ENCODE measurements at places on chromosomes 4 and X.

DNA sequence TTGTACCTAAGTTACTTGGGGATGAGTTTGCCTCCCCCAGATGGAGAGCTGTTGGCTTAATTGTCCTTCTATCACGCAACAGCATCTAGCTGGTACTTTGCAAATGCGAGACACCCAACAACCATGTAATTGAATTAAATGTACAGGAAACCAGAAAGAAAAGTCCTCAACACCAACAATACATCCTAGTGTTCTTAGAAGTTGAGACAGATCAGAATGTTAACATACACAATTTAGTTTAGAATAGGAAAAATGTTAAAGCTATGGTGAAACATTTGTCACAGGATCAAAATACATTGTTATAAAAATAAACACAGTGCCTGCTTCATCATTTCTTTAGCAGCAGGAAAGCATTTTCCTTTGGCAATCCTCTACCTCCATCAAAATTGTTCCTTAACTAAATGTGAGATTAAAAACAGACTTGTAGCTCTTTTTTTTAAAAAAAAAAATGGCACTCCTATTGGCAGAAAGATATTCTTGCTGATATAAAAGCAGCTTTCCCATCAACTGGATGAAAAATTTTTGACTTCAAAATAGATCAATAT is 163.1 kb upstream of the MID1 start:
- DNase-seq: no peak

DNA sequence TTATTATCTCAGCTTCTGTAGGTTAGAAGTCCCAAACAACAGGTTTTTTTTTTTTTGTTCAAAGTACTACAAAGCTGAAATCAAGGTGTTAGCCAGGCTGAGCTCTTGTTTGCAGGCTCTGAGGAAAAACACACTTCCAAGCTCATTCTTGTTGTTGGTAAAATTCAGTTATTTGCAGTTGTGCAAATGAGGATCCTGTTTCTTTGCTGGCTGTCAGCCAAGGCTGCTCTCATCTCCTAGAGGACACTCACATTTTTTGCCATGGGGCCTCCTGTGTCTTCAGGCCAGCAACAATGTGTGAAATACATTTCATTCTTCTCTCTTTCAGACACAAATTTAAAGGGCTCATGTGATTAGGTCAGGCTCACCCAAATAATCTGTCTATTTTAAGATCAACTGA is 60.3 kb upstream of the HSD17B10 start:
- DNase-seq: no peak

- DNase-seq: no peak
Observed at GRCh38 chr4:169068423-169068822, 58.4 kb upstream of the CBR4 start.

- peak; percentile 9 for DNase-seq
Observed at GRCh38 chrX:39519566-39520301, 578.0 kb downstream of the BCOR start.

GRCh38 chr4:123093236-123093635 is 170.8 kb upstream of the NUDT6 start:
- no peak for DNase-seq

GRCh38 chrX:97629597-97629985 is 745.9 kb downstream of the RPA4 start:
- no peak for DNase-seq

DNA sequence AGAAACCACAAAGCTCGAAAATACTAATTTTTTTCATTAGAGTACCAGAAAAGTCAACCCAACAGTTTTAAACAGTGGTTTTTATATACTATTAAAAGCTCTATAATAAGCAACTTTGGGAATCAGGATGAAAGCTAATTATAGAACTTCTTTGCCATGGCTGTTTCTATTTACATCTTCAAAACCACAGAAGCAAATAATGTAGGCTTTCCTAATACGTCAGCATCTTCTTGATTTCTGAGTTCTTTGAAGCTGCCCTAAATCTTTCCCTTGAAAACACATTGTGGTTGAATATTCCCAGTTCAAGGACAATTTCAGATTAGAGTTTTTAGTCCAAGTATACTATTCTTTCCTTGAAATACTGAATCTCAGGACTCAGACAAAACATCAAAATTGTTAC is 460.2 kb upstream of the FAT1 start:
- DNase-seq: no peak

DNA sequence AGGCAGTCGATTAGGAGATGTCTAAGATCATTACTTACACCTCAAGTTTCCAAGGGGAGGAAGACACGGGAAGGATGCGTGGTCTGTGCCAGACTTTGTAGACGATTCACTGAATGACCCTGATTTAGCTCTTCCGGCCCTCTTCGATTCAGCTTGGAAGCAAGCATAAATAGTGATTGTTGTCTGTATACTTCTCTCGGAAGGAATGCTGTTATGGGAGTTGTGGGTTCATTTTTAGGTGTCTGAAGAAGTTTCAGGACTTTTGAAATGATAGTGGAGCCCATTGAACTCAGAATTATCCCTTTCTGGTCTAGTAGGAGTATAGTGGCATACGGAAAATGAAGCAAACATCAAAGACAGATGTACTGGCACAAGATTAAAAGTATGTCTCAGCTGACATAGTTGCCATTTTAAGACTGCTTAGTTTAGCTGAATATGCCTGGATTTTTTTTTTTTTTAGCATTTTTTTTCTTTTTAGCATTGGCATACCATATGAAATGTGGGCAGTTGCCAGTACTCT is 1.0 kb upstream of the ANKRD17 start:
- DNase-seq: no peak

GRCh38 chrX:11778230-11778629 is 20.2 kb downstream of the MSL3 start:
- no peak for DNase-seq

GRCh38 chrX:73964579-73964978 is 339.4 kb upstream of the ZCCHC13 start:
- no peak for DNase-seq

DNA sequence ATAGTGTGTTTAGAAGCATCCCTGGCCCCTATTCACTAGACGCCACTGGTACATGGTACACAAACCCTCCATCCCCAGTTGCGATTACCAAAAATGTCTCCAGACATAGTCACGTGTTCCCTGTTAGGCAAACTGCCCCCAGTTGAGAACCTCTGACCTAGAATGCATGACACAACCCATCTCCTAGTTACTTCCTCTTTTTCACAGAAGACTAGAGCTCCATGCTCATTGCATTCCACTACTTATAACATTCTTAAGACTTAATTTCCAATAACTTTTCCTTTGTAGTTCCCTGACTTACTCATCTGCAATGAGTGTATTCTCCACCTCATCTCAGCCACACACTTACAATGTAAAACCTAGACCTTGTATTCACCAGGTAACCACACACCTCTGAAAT is 68.6 kb downstream of the PRSS12 start:
- DNase-seq: no peak

DNA sequence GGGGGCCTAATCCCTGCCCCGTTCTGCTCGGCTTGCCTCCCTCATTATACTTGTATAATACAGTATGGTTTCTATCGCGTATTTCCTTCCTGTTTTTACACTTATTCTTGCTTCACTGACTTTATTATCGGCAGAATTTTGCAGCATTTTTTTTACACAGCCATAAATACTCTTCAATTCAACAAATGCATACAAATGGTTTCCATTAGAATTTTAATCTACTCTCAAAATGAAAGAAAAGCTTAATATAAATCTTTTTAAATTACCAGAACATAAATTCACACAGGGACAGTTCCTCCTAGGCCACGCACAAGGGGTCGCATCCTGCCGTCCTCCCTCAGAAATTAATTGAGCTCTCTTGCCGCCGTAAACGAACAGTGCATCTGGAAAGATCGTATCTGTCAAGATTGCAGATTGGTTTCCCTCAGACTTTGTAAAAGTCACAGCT is 42.9 kb downstream of the DCTD start:
- DNase-seq: no peak

- no peak for DNase-seq
Observed at GRCh38 chr4:100081491-100081890, 108.8 kb downstream of the DDIT4L start.

DNA sequence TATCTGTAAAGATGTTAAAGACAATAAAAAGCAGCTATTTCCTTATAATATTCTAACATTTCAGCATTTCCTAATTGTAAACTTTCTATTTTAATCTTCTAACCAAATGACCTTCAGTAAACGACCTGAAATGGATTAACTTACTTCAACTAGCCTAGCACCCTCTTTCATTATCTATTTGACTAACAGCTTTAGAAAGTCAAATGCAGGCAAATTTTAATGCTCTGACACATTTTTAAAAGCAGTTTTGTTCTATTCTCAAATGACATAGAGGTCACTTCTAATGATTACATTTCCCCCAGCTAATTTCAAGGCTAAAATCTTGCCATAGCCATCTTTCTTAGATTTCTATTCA is 41.9 kb downstream of the SLC7A11 start:
- DNase-seq: no peak

GRCh38 chr4:105619188-105619931 is 66.9 kb downstream of the ARHGEF38 start:
- DNase-seq: no peak

DNA sequence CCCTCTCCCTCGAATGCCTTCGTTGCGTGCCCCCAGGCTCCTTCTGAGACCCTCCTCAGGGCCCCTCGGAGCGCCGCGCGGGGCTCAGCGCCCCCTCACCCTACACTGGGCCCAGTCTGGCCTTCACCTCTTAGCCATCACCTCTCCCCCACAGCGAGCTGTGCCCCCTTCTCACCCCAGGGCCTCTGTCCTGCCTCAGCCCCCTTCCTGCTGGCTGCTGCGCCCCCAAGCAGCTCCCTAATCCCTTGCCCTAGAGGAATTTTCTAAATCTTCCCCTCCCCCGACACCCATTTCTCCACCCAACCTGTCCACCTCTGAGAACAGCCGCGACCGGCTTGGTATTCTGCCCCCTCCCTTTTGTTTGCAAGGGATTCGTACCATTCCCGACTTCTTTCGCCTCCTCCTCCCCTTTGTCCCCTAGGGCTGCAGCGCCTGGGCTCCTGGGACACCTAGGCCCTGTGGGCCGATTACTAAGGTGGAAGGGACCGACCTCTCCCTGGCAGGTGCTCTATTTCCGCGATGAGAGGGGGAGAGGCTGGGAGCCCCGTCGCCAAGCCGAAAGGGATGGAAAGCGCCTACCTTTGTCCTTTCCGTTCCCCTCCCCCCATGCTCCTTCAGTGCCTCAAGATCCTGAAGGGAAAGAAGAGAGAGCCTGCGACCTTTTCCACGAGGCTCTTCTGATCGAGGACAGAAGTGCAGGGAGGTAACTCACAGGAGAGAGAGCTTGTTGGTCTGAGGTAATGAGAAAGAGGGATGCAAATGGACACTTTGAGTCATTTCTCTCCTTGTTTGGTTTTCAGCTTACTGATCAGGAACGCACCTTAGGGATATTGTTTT is 10.9 kb downstream of the DLG3 start:
- DNase-seq: peak; percentile 12

- no peak for DNase-seq
Observed at GRCh38 chrX:51151734-51152133, 180.9 kb upstream of the NUDT10 start.

DNA sequence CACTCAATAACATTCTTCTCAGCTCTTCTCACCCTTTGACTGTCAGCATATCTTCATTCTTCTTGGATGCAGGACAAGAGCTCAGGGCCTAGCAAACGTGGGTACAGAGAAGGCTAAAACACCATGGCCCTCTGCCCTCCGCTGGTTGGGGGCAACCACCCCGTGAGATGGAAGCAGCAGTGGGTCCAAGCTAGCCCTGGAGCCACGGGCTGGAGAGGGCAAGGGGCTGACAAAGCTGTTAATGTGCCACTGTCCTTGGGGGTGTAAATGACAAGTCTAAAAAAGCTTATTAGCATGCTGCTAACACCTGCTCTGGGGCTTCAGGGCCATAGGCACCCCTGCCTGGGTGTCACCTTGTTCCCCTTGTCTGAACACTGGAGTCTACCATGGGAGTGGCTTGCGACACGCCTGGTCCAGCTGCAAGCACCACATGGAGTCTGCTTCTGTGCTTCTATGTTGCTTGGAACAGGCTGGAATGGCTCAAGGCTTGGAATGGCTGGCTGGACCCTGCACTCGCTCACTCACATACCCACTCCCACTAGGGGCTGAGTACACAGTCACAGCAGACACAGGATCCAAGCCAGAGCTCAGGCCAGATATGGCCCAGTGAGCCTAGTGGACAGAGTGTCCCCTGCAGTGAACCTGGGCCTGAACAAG is 246.0 kb downstream of the PCDH10 start:
- no peak for DNase-seq

- DNase-seq: no peak
Observed at GRCh38 chr4:86033171-86033570, 326.7 kb downstream of the MAPK10 start.

GRCh38 chr4:186728631-186729271 is 5.1 kb upstream of the FAT1 start:
- no peak for DNase-seq

GRCh38 chrX:71067089-71067488 is 1.0 kb downstream of the SNX12 start:
- no peak for DNase-seq

DNA sequence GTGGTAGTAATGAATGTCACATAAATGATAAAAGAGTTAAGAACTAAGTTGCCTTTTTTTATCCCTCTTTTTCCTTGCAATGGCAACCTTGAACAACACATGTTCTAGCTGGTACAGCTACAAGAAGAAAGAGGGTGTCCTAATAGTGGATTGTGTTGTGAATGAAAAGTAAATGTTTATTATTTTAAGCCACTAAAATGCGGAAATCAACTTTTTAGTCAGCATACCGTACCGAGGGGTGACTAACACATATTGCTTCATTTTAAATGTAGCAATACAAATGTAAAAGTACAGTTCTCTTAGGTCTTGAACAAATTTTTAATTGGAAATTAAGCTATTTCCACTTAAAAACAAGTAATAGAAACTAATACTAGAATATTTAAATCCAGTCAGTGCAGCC is 17.7 kb upstream of the AP1AR start:
- DNase-seq: no peak

- no peak for DNase-seq
Observed at GRCh38 chr4:47031751-47032404, 511 bp downstream of the GABRB1 start.

GRCh38 chr4:83387012-83387411 is 52.4 kb upstream of the HPSE start:
- DNase-seq: no peak

DNA sequence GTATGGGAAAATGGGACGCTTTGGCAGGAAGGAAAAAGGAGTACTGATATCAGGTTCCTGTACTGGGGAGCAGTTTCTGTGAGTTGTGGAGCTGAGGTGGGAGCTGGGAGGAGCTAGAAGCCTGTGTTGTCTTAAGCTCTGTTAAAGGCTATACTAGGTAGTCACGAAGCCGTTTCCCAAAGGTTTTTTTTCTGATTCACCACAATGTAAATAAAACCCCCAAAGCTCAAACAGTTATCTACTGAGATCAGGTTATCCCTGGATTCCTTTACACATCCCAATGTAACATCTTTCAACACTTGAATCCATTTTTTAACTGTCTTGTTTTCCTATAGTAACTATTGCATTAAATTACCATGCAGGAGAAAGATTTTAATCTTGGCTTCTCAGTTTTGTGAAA is 297.4 kb upstream of the SFRP2 start:
- DNase-seq: no peak

GRCh38 chrX:72042852-72043248 is 88.9 kb downstream of the RTL5 start:
- DNase-seq: no peak

- DNase-seq: no peak
Observed at GRCh38 chrX:77017093-77017492, 430.1 kb upstream of the FGF16 start.

- DNase-seq: no peak
Observed at GRCh38 chr4:10942156-10942555, 257.6 kb upstream of the CLNK start.

All from NCI-H2107 (cell line).